ENCODE measurements at places on chromosomes 3 and 15.
A peak's percentile ranks its signal among the peaks of the same experiment; 100 is the strongest.

DNA sequence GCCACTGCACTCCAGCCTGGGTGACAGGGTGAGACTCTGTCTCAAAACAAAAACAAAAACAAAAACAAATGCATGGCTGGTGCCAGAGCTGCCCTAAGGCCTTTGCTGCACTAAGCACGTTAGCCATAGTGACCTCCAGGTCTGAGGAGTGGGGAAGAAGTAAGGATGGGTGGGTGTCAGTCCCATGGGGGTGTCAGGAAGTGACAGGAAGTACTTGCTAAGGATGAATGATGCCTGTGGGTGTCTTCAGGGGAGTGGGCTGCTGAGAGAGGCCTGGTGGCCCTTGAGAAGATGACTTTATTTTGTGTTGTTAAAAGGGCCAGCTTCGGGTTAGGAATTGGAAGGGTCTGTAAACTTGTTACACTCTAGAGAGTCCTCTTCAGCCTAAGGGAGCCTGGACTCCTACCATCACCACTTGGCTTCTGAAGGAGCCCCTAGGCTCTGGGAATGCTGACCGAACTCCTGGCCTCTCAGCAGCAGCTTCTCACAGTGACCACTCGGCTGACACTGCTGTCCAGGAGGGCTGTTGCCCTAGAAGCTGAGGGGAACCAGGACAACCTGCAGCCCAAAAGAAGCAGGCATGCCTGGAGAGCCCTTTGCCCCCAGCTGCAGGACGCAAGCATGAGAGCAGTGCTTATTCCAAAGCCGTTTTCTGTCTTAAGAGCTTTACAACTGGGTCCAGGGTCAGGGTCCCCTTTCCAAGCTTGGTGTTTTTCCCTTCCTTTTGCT is 116.4 kb downstream of the MYLK start:
- no peak for DNase-seq

DNA sequence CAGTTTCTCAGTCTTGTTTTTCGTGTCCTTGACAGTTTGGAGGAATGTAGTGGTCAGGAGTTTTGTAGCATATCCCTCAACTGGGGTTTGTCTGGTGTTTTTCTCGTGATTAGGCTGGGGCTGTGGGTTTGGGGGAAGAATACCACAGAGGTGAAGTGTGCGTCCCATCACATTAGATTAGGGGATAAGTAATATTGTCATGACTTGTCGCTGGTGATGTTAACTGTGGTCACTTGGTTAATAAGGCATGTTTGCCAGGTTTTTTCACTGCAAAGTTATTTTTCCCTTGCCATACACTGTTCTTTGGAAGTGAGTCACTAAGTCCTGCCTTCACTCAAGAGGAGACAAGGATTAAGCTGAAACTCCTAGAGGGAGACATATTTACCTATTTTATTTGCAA is 39.1 kb downstream of the PAK2 start:
- DNase-seq: peak; percentile 72

GRCh38 chr15:49606594-49606993 is 14.0 kb downstream of the FAM227B start:
- DNase-seq: peak; percentile 15

DNA sequence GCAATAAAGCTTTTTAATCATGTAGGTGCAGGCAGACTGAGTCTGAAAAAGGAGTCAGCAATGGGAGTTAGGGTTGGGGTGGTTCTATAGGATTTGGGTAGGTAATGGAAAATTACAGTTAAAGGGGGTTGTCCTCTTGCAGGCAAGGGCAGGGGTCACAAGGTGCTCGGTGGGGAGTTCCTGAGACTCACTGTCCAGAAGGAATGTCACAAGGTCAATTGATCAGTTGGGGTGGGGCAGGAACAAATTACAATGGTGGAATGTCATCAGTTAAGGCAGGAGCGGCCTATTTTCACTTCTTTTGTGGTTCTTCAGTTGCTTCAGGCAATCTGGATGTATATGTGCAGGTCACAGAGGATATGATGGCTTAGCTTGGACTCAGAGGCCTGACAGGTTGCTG is 13.9 kb downstream of the CCR5AS start:
- no peak for DNase-seq

- DNase-seq: no peak
Measured at GRCh38 chr15:96348112-96349027, 17.9 kb downstream of the NR2F2 start.

DNA sequence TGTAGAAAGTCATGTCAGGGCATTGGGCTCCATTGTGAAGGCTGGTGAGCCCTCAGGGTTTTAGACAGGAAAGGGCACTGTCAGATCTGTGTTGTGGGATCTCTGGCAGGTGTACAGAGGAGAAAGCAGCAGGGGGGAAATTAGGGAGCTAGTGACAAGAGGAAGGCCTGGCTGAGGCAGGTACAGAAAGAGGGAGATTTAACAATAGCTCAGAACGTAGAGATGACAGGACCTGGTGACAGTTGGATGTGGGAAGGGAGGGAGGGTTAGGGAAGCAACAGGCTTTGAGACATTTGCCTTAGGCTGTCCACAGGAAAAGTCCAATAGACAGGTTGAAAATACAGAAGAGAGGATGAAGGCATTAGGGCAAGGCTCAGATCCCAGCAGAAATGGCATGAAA is 288.1 kb downstream of the EPHB1 start:
- DNase-seq: no peak

DNA sequence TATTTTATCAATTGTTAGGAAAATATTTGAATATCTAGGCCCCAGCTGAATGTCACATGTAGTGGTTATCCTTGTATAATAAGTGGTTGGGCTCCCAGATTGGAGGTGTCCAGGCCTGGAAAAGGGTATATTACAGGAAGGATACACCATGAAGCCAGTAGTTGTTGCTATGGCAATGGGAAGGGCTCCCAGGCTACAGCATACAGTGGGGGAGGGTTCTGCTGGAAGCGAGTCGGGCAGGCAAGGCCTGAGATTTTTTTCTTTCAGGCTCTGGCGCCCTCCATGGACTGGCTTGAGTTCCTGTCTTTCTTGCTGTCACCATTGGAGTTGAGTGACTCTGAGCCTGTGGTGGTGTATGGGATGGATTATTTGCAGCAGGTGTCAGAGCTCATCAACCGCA is 8.9 kb downstream of the ECE2 start:
- DNase-seq: peak; percentile 71

GRCh38 chr3:179108086-179108485 is 36.5 kb upstream of the ZMAT3 start:
- peak; percentile 43 for DNase-seq

DNA sequence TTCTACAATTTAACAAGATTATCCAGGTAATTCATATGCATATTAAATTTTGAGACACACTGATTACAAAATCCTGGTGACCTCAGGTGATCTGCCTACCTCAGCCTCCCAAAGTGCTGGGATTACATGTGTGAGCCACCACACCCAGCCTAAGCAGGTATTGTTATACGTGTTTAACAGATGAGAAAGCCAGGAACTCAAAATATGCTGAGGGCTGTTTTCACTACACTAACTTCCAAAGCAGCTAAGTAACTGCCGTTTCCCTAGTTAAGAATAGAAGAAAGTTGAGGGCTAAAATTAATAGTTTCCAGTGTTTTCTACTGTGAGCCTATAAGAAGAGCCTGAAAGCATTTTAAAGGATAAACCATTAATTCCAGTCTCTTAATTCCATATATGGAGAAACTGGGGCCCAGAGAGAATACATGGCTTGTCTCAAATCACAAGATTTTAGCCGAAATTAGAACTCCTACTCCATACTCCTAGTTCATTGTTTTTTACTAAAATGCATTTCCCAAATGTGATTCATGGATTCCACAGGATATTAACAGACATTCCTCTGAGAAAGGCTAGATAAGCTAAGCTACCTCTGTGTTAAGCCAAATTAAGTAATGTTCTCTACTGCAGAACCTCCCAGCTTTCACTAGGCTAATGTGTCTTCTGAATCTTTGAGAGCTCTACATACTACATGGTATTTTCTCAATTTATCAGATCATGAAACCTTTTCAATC is 17.0 kb upstream of the AVEN start:
- DNase-seq: peak; percentile 64

DNA sequence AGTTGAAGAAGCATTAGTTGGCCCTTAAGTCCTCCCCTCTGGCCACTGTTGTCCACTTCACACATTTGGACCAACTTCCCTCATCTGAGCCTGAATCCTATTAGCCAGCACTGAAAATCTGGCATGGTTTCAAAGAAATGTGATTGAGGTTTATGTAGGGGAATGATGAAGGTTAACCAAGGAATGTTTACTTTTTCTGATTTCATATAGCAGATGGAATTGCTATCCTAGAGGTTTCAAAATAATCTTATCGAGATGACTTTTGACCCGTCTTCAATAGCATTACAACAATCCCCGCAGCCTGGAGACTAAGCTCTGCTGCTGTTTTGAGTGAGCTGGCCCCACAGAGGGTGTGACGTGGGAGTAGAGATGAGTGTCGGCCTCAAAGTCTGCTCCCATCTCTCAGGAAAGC is 200.8 kb upstream of the IL12A start:
- peak; percentile 69 for DNase-seq

DNA sequence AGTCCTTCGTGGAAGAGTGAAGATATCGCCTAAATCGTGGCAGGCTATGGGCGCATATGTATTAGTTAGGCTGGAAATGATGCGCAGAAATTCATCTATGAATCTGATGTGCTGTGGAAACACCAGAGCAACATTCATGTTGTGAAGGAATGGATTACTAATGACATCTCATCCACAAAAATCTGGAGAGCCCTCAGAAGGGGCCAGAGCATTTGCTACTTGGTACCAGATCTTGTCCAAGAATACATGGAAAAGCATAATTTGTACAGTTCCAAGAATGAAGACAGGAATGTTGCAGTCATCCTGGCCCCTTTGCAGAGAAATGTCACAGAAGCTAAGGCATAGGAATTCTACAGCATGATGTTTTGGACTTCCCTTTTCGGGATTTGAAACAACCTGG is 38.4 kb upstream of the FOXB1 start:
- DNase-seq: no peak

DNA sequence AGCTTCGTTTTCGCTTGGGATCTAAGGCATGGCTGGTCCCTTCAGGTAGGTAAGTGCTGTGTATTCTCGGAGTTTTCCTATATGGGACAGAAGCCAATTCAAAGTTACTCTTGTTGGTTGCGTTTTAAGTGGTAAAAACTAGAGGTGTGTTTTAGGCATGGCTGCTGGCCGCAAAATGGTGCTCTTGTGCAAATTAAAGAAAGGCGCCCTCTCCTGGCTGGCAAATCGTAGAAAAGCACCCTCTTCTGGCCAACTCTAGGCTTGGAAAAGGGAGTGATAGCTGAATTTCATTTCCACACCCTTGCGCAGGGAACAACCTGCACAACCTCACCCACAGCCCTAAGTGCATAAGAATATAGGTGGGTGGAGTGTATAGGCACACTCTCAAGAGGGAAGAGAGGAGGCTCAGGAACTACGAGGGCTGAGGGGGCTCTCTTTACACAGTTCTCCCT is 23.5 kb downstream of the DRD3 start:
- DNase-seq: peak; percentile 59

GRCh38 chr3:143825513-143825912 is 22.8 kb downstream of the SLC9A9 start:
- no peak for DNase-seq

- no peak for DNase-seq
Measured at GRCh38 chr3:32872487-32873382, 54.9 kb downstream of the TRIM71 start.

DNA sequence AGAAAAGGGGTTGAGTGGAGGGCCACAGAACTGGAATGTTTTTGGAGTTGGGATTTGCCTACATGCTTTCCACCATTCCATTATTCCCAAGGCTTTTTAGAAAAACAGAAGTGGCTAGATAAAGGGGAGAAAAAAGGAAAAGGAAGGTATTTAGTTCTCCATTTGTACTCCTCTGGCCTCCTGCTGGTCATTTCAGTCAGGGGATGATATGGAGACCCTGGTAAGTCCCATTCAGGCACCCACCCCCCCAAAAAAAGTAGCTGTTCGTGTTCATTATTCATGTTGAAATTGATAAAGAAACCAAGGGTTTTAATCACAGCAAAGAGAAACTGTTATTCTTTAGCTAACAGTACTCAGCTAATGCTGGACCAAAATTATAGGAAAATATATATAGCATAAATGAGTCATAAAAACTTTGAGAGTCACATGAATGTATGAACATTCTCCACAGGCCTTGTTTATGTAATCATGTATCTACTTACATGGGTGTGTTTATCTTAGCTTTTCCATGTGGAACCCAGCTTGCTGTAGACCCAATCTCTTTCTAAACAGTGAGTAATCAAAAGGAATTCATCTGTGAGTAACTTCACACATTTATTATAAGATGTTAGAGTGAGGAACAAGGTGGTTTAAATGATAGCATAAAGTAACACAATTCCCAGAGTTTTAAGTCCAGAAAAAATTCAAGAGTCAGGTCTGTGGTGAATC is 167.2 kb downstream of the KCNMB2 start:
- peak; percentile 80 for DNase-seq

DNA sequence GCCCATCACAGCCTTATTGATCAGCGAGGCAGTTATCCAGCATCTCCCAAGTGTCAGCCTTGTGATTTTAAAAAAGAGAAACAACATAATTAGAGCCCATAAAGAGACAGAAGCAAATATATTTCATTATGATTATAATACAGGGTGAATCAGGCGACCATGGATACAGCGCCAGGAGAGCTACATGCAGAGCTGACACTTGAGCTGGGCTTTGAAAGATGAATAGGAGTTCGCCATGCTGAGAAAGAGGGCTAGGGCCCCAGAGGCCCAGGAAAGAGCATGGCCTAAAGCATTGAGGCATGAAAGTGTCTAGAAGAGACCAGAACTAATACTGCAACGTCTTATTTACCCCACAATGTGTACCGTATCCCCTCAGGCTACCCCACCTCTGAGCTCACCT is 4.2 kb upstream of the CORO2B start:
- no peak for DNase-seq

GRCh38 chr15:79283252-79284048 is 928 bp downstream of the ANKRD34C start:
- DNase-seq: peak; percentile 21

- DNase-seq: no peak
Measured at GRCh38 chr3:133367403-133367802, 32.5 kb upstream of the BFSP2 start.

DNA sequence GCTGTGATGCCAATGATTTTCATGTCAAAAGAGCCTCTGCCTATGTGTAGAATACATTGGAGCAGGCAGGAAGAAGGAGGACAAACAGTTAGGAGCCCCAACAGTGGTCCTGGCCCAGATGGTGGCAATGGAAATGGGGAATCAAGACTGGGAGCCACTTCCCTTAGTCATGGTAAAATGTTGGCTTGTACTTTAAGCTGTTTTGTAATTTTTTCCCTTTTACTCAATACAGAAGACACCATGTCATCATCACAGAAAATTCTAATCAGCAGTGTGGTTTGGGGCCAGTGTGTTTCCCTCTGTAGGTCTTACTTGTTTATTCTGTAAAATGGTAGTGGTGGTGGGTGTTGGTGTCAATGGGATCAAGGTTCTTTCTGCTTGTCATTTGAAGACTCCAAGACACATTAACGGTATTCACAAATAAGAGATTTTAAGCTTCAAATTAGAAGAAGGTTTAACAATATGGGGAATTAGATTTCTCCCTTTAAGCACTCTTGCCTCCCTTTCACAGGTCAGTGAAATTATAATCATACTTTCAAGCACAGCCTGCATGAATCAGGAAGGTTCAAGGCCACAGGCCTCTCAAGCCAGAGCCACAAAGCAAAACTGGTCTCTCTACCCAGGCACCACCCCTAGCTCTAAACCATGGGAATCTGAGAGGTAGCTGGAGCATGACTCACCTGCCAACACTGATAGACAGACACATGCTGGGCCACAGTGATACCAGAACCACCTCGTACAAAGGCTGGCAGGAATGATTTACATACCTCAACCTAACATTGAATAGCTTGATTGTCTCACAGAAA is 24.9 kb downstream of the SIAH2 start:
- peak; percentile 55 for DNase-seq

Data from RPMI7951 (cell line).